ENCODE measurements at places on chromosomes 6 and 20.

- DNase-seq = no peak
Measured at GRCh38 chr6:112773187-112773586, 426.1 kb downstream of the RFPL4B start.

DNA sequence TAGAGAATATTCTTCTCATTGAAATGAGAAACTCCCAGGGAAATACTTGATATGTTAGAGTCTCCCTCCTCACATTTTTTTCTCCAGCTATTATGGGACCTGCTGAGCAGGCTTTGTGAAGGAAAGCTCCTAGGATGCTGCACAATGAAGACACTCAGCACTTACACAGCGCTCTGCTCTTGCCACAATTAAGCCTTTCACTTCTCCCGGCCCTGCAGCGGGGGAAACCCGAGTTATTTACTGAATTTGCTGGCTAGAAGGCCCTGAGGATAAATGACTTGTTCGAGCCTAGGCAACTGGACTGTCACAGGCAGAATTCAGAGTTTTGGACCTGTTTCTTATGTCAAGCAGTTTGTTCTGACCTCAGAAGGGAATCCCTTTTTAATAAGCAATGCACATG lies 102.0 kb downstream of the MAP3K7 start:
- DNase-seq = no peak

GRCh38 chr6:32815115-32815514 lies 1.7 kb downstream of the HLA-DOB start:
- DNase-seq = no peak

DNA sequence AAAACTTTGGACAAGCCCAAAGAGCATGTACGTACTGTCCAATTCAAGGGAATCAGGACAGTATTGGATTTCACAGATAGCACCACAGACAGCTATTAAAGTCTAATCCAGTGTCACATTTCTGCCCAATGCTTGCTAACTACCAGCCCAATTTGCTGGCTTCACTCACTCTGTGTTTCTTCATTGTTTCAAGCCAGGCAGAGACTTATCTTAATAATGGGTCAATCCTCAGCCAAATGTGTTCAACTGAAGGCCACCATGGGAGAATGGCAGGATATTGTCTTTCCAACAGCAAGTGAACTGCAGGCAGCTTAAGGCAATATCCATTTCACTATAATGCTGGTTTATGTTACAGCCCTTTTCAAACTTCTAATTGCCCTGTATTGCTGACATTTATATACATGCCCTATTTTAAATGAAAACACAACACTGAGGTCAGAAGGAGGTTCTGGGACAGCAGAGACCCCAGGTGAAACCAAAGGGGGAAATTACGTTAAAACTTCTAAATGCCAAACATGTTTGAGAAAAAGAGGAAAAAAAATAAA lies 142.1 kb upstream of the RSPO3 start:
- DNase-seq = no peak

DNA sequence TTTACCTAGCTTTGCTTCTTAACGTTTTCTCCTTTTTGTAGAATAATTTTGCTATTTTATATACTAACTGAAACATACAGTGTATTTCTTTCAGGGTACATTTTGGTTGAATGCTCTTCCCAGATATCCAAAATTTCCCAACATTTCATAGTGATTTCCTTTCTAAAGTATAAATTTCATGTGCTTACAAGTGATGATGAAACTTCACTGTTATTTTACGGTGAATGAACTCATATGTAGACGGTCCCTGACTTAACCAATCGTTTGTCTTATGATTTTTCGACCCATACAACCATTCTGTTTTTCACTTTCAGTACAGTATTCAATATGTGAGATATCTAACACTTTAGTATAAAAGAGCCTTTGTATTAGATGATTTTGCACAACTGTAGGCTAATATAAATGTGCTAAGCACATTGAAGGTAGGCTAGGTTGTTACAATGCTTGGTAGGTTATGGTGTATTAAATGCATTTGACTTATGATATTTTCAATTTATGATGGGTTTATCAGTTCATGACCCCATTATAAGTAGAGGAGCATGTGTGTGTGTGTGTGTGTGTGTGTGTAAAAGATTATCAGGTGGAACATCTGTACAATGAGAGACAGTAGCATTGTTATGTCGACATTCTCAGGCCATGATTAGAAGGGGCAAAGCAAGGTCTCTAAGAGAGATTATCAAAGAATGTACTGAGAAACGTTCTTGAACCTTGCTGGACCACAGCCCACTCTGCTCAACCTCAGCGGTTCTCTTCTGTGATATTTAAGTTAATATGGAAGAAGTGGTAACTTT lies 20.9 kb downstream of the HIVEP1 start:
- DNase-seq = no peak

Measured in esophagus squamous epithelium (tissue), 5 donors.